ENCODE measurements at places on chromosomes 12 and 14.
A peak's percentile ranks its signal among the peaks of the same experiment; 100 is the strongest.

DNA sequence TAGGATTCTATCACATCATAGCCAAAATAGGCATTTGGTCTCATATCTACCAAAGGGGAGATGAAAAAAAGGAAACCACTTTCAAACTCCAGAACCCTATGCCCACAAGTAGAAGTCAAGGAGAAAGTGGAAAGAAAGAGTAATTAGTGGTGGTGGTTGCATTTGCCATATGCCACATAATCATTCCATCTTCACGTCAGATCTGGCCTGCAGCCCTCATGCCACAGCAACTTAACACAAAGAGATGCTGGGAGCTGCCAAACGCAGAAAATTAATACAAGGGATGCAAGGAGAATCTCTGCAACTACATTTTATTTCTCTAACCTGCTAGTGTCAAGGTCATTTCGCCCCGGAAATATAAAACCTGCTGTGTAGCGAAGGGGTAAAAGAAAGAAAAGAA, 148.6 kb upstream of the FOXN3 start:
- no peak for DNase-seq

DNA sequence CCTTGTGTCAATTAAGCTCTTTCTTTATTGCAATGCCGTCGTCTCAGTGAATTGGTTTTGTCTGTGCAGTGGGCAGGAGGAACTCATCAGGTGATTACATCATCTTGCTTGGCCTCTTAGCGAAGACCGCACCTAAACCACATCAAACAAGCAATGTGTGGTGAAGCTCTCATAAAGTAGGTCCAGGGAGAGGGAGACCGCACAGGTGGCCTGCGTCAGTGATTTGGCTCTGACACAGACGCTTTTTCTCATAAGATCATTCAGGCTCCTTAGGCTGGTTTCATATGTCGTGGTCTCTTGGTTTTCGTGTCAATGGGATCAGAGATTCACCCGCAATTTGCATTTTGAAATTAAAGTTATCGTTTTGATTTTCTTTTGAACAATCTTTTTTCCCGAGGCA, 6.7 kb upstream of the TESC start:
- peak; percentile 66 for DNase-seq

DNA sequence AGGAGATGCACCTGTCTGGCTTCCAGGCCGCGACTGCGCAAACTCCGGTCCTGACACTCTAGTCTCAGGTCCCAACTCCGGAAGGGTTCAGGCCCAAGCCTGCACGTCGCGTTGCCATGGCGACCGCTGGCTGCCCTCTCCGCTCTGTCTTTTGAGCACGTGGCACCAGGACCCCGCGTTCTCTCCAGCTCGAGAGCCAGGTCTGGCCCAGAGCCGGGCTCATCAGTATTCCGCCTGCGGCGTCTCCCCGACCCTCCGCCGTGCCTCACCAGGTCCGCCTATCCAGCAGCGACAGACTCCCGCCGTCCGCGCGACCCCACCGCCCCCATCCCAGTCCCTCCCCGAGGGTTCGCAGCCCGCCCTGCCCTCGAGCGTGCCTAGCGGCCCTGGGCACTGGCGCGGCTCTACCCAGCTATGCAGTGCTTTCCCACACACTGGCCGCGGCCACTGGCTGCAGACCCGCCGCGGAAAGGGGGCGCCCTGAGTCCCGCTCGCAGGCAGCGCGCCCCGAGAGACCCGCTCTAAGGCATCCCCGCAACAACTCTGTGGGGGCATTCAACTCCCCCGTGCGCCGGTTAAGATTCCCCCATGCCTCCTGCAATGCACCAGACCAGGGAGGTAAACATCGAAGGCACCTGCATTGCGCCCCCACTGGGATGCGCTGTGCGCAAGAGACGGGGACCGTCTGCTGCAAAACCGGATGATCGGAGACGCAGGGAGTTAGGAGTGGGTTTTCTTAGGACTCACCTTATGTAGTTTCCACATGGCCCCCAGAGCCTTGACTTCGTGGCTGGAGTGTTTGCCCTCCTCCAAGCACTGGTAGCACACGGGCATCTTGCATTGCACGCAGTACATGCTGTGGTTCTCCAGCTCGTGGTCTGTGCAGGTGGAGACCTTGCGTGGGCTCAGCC, 1.3 kb downstream of the TRIM9 start:
- peak; percentile 83 for DNase-seq

DNA sequence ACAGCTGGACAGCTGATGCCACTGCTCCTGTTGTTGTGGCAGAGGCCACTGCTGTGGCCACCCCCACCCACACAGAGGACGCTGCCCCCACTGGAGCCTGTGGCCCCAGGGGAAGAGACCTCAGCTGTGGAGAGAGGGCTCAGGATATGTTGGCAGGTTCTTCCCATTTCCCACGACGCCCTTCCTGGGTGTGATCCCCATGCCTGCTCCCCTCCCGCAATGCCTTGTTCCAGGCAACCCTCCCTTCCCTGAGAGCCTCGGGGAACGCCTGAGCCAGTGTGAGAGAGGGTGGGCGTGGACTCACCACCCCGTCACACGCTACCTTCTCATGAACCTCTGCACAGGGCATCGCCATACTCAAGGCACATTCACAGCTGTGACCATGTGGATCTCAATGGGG, 5.7 kb upstream of the KRT82 start:
- no peak for DNase-seq

DNA sequence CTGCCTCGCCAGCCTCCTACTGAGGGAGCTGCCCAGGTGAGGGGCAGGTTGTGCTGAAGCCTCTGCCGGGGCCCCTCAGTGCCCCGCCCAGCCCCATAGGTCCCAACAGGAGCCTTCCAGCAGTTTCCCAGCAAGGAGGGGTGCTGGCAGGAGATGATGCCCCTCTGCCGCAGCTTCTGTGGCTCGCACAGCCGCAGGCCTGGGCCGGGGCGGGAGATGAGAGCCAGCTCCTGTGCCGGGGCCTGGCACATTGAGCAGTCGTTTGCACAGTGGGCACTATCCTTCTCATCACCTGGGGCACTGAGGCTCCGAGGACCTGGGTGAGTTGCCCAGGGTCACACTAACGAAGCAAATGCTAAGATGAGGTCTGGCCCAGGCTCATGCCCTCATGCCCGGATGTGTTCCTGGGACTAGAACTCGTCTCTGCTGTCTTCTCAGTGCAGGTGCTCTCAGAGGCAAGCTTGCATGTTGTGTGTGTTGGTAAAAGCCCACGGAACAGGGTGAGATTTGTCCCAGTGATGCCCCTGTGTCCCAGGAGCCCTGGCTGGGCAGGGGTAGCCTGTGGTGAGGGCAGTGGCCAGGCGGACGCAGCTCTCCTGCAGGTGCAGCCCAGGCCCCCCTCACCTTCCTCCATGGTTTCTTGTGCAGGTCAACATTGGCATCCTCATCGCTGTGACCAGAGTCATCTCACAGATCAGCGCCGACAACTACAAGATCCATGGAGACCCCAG, 177.5 kb downstream of the ADGRD1 start:
- no peak for DNase-seq

DNA sequence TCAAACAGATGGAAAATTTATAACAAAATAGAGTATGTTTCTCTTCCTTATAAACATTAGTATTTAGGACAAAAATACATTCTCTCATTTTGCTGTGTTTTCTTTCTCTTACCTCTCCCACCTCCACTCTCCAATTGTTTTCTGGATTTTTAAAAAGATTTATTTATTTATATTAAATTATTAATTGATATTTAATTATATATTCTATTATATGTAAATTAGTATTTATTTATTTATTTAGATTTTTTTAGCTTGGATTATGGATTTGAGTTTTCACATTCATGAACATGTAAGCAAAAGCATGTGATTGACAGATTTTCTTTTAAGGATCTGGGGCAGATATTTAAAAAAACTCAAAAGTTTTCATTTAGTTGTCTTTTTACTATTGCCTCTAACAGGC, 35.6 kb downstream of the SCN8A start:
- no peak for DNase-seq

GRCh38 chr12:47356129-47356700, 276.5 kb upstream of the AMIGO2 start:
- DNase-seq = peak; percentile 71

GRCh38 chr12:6469609-6470374, 685 bp downstream of the VAMP1 start:
- no peak for DNase-seq

DNA sequence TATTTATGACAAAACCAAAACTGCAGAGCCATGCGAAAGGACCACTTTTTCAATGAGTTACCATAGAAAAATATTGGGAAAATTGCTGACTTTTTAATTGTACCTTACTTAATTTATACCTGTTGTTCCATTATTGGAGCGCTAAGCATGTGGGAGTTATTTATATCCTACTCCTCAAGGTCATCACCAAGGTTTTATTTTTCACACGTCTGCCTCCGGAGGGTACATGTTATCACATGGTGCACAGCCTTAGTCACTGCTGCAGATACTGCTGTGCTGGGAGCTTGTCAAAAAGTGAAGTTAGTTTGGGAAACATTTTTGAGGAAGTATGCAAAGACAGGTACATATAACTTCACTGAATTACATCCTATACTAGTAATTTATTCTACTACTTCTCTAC, 1444.3 kb downstream of the AACS start:
- DNase-seq = no peak

GRCh38 chr12:54504550-54504949, 7.0 kb downstream of the NCKAP1L start:
- DNase-seq = no peak

DNA sequence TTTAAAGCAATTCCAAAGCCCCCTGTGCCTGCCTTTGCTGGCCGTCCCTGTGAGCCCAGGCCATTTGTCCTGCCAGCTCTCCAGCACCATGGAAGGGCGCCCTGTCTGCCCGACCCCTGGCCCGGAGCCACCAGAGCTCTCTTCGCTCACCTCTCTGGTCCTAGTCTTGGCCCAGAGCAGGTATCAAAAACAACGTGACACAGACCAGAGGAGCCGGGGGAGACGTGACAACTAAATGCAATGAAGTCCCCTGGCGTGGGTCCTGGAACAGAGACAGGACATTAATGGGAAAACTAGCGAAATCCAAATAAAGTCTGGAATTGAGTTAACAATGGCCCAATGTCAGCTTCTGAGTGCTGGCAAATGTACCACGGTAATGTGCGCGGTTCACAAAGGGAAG, 83.2 kb upstream of the DIO3 start:
- DNase-seq = no peak

- DNase-seq = peak; percentile 83
These were observed 79.8 kb downstream of the SRRM4 start for GRCh38 chr12:119060847-119061796.

DNA sequence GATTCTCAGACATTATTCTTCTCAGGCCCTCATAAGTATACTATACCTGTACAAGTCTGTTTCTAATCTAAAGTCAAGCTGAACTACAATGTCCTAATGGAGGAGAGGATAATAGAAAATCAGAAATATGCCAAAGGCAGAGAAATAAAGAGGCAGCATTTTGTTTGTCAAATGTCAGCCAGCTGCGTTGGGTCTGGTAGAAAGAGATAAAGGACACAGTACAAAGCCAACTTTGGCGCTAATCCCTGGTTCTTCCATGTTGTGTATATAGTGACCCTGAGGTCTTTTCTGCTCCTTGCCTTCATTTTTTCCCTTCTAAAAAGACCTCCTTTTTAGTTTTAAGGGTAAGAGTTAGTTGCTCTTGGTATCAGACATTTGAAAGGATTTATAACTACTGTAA, 103.1 kb downstream of the PRICKLE1 start:
- no peak for DNase-seq

GRCh38 chr12:131102991-131103668, 149.4 kb downstream of the ADGRD1 start:
- no peak for DNase-seq

DNA sequence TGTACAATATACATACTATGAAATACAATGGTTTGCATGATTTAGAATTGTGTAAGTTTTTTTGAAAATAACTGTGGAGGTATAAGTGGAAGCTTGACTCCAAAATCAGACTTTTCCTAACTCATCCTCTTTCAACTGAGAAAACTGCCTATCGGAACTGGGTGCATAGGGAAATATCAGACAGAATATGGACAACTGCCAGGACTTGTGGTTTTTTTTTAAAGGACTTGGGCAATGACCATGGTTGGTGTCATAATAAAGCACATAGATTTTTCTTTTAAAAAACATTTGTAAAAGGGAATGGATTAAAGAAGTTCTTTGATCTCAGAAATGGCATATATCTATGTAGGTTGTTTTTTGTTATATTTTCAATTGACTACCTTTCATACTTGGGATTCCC, 53.3 kb upstream of the LRRK2 start:
- no peak for DNase-seq

DNA sequence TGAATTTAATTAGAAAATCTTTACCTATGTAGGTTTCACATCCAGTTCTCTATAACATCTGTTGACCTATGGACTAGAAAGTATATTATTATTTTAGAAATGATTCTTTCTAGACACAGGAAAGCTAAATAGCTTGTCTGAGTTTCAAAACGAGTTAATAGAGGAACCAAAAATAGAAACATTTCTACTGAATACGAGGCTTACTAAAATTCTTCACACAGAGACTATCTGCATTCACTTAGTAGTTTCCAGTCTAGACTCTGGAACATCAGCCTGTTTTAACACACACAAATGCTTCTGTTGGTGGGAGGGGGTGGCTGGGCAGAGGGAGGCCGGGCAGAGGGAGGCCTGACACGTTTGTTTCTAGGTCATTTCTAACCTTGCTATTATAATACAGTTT, 29.7 kb downstream of the RGS6 start:
- DNase-seq = no peak

DNA sequence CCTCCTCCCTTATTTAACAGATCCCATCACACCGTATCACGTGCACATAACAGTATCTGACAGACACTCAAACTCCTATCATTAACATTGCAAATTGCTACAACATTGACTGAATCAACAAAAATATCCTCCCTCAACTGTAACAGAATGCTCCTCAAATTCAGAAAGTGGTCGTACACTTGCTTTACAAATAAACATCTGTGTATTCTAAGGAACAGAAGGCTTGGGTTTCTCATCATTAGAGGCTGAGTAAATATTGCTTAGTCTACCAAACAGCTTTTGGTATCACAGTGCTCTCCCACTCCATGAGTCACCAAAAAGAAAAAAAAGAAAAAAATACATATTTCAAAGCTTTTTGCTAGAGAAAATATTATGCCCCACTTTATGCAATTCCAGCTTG, 23.9 kb downstream of the FERMT2 start:
- DNase-seq = no peak

DNA sequence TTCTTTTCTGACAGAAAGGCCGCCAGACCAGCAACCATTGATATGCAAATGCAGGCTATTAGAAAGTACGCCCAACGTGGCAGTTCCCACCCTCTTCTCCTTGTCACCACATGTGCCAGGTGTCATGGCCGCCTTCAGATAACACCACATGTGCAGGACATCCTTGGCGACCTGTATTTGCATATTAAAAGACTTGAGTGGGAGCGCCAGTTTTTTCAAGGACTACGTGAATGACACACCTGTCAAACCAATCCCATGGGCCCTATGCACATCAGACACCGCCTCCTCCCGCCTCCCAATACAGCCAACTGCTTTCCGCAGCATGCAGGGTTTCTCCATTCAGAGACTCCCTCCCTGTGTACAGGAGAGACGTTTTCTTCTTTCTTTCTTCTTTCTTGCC, 318.6 kb upstream of the FAR2 start:
- DNase-seq = no peak

- no peak for DNase-seq
These were observed 48.4 kb downstream of the SMIM41 start for GRCh38 chr12:52127683-52128450.

GRCh38 chr14:99288948-99289347, 17.0 kb upstream of the BCL11B start:
- DNase-seq = peak; percentile 53
